Right hindlimb (tissue), 1 donor: ENCODE measurements at places on chromosomes 11 and 22.

DNA sequence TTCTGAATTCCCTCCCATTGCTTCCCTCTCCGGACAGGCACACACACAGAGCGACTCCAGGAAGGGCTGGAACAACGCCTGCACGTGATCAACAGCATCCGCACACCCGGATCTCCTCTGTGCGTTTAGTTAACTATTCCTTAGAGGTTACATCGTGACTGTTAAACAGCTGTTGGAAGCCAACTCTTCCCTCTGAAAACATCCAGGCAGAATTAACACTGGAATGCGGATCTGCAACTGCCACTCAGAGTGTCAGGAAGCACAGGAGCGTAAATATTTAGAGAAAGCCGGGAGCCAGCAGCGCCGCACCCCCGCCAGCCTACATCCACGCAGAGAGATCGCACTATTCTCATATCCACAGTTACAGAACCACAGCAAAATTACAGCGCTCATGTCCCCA lies 46.2 kb downstream of the SHANK2 start:
- DNase-seq: peak; percentile 74

GRCh38 chr11:74001822-74002286 lies 7.0 kb downstream of the UCP3 start:
- DNase-seq: no peak

GRCh38 chr11:109012991-109013390 lies 348.1 kb downstream of the DDX10 start:
- no peak for DNase-seq

DNA sequence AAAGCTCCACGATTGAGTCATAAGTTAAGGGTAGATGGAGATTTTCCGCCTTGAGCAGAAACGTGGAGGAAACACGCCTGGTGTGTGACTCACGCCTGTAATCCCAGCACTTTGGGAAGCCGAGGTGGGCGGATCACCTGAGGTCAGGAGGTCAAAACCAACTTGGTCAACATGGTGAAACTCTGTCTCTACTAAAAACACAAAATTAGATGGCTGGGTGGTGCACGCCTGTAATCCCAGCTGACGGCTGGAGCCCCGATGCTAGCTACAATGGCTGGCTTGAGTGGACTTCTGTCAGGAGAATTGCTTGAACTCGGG lies 17.3 kb upstream of the DGCR8 start:
- DNase-seq: no peak

DNA sequence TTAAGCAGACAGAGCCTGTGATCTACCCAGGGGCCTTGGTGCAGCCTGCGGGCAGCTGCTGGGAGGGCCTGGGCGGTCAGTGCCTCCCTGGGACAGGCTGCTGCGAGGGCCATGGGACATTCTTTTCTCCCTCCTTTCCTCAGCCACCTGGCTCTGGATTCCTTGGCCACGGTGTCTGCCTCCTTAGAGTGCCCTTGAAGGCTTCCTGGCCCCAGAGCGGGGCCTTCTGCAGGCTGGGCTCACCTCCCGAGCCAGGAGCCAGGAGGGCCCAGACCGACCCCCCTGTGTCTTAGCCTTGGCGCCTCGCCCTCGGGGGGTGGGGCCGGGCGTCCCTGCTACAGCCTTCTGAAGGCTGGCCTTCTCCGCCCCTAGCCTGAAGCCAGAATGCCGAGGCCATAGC lies 231.2 kb downstream of the TBC1D22A start:
- no peak for DNase-seq

DNA sequence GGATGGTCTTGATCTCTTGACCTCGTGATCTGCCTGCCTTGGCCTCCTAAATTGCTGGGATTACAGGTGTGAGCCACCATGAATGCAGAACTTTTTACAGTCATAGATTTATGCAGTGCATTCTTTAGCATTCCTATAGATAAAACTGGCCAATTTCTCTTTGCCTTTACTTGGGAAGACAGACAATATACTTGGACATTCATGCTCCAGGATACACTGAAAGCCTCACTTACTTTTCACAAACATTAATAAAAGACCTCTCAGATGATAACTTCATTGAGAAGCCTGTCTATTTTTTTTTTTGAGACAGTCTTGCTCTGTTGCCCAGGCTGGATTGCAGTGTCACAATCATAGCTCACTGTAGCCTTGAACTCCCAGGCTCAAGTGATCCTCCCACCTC lies 12.3 kb upstream of the CLTCL1 start:
- no peak for DNase-seq

- DNase-seq: no peak
Observed at GRCh38 chr11:95442531-95443050, 211.6 kb upstream of the SESN3 start.

- no peak for DNase-seq
Observed at GRCh38 chr22:32805361-32805881, 3.9 kb downstream of the TIMP3 start.

GRCh38 chr22:49954354-49954753 lies 6.2 kb upstream of the PIM3 start:
- no peak for DNase-seq

- no peak for DNase-seq
Observed at GRCh38 chr11:34811858-34812257, 104.3 kb downstream of the APIP start.

DNA sequence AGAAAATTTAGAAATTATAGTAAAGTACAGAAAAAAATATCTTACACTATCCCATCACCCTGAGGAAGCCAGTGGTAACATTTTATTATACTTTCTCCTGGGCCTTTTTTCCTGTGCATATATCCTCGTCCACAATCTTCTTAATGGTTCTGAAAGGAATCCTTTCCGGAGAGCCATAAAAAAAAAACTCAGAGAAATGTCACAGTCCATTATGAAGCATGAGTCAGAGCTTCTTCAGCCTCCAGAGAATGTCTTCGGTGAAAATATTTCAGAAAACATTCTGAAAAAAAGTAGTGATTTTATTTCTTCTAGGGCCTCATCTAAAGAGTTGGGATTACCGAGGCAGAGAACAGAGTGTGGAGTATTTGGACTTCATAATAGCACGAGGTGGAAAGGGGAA lies 163.4 kb downstream of the INSC start:
- no peak for DNase-seq

DNA sequence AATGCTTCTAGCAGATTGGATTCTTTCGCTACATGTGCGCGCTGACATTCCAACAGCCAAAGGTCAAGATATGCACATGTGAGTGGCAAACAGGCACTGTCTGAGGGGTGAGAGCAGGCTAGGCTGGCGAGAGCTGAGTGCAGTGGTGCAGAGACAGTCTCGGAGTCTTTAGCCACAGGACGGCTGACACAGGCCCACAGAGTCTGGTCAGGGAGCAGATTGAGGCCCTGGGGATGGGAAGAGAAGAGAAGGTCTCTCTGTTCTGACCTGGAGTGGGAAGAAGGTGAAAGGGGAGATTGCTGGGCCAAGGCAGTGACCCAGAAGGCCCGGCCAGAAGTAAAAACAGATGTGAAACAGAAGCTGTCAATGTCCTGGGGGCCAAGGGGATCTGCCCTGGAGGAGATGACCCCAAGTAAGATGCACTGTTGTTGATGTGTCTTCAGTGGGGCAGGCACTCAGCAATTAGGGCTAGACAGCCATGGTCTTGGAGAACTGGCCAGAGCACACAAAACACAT lies 197.8 kb downstream of the ETS1 start:
- DNase-seq: no peak

DNA sequence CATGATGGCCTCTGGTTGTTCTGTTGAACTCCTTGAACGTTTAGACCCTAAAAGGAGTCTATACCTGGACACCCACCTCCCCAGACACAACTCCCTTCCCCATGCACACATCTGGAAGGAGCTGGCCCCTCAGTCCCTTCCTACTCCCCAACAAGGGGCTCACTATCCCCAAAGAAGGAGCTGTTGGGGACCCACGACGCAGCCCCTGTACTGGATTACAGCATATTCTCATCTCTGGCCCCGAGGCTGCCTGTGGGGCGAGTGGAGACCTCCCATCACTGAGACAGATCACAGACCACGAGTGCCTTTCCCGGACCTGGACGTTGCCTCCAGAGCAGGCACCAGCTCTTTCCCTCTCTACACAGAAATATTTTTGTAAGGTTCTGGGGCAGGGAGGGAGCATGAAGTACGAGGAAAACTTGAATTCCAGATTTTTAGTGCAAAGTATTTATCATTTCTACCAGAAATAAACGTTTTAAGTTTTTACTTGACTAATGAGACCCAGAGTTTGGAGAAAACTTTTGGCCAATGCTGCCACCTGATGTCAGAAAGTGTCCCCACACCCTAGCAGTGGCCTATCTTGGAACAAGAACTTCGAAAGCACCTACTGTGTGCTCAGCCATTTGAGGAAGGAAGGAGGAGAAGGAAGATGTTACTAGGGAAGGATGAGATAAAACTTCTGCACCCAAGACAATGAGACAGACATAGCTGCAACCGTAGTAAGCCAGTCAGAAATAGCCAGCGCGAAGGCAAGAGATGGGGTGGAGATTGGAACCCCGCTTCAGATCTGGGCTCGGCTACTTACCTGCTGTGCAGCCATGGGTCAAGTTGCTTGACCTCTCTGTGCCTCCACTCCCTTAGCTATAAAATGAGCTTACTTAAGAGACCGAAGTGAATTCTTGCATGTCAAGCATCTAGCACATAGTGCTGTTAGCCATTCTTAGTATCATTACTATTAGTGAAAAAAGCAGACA lies 10.2 kb upstream of the POU2F3 start:
- DNase-seq: no peak

DNA sequence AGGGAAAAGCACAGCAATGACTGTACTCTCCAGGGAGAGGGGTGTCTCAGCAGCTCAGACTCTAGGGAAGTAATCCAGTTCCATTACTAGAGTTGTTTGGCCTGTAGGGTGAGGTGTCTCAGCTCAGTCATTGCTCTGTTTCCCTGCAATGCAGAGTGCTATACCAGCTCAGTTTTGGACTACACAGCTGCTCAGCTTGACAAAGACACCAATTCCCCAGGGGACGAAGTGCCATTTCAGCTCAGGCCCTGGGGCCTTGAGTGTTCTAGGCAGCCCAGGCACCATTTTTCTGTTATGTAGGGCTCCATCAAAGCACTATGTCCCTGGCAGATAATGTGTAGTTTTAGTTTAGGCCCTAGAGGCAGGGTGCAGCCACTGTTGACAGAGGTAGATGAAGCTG lies 18.2 kb downstream of the CALCB start:
- no peak for DNase-seq

- peak; percentile 90 for DNase-seq
Observed at GRCh38 chr11:12692229-12693075, 18.2 kb downstream of the TEAD1 start.

- DNase-seq: no peak
Observed at GRCh38 chr11:70782401-70782913, 384.1 kb downstream of the CTTN start.

DNA sequence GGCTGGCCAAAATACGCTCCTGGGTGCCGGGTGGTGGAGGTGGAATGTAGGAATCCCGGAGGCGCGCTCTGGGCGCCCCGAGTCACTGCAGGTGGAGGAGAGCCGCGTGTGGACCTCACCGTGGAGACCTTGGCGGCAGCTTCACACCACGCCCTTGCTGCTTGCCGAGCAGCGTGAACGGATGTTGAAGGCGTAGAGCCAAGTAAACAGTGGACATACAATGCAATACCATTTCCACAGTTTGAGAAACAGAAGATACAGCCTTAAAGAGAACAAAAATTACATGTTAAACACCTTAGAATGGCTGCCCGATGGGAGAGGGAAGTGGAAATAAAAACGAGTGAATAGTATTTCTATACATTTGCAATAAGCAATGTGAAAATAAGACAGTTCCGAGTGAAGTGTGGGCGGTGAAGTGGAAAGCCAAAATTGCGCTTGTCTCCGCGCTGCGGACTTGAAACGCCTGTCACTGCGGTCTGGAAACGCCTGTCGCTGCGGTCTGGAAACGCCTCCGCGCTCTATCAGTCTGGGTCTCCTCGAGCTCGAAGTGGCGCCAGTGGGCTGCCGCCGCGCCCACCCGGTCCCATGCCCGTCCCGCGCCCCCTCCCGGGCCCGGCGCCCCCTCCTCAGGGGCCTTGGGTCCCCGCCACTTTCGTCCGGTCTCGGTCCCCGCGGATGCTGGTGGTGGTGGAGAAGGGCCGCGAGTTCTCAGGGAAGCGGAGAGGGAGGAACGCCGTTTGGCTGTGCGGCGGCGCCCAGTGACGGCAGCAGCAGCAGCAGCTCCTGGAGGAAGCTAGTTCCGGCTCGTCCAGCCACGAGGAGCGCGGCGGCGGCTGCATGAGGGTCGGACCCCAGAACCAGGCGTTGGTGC lies 1.6 kb downstream of the NCR3LG1 start:
- peak; percentile 83 for DNase-seq

- no peak for DNase-seq
Observed at GRCh38 chr22:48535868-48536540, 1291.7 kb downstream of the BRD1 start.

- DNase-seq: no peak
Observed at GRCh38 chr11:131385763-131386390, 15.5 kb downstream of the NTM start.

DNA sequence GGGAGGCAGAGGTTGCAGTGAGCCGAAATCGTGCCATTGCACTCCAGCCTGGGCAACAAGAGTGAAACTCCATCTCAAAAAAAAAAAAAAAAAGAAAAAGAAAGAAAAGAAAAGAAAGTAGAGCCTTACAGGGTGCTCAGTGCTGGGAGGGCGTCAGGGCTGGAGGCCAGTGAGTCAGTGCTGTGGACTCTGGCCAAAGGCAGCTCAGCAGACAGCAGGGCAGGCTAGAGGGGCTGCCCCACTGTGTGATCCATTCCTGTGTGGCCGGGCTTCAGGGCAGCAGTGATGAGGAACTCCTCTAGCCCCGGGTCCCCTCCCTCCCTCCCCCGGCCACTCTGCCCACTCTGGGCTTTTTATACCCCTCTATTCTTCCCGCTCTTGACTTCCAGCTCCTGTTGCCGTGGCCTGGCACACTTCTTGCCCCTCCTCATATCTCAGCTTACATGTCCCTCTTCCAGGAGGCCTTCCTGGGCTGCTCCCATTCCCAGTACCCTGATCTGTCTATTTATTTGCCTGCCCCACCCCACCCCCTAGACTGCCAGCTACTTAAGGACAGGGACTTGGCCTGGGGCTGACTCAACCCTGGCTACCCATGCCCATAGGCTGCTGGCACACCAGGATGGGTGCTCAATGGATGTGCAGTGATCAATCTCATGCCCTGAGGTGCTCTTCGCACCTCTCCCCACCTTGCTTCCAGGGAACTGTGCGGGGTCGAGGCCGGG lies 10.1 kb downstream of the SYT12 start:
- DNase-seq: peak; percentile 39

DNA sequence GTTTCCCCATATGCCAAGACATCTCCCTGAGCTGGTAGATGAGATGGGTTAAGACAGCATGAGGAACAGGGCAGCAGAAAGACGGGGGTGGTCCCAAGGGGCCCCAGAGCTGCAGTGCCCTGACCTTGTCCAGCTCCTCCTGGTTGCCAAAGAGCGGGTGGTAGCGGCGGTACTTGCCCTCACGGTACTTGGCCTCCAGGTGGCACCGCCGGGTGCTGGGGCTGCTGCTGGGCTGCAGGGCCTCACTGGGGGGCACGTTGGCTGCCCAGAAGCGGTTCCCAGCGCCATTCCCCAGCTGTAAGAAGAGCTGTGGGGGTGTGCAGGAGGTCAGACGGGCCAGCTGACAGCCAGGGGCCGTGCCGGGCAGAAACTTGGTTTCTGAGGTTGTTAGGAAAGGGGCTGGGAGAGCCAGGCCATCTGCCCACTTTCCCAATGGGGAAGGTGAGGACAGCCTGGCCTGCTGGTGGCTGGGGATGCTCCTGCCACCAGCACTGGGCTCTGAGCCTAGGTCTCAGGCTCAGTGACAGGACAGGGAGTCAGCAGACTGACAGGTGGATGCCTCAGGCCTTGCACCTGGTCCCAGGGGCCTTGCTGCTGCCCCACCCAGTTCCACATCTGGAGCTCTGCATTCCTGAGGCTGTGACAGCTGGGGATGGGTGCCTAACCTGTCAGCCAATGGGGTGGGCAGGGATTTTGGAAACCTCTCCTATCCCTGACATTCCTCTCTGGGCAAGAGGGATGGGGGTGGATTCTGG lies 30.0 kb upstream of the PDE2A start:
- no peak for DNase-seq

GRCh38 chr11:120717042-120717441 lies 205.5 kb downstream of the GRIK4 start:
- no peak for DNase-seq
